Testis (tissue), 5 donors: ENCODE measurements at places on chromosomes 1 and 21. TPM values are rescaled to one million over a fixed set of nuclear protein-coding genes. Genes with fewer than 3 reads are reported as not detected.

Gene FNDC5
- 11.3 TPM for polyA plus RNA-seq

Gene C1orf185
- 32.8 TPM for polyA plus RNA-seq

Gene OR2W3
- 1.5 TPM for polyA plus RNA-seq

Gene ACTA1
- 136 TPM for polyA plus RNA-seq

- no peak for DNase-seq
Observed at GRCh38 chr1:208172423-208173145, 71.6 kb downstream of the PLXNA2 start.

DNA sequence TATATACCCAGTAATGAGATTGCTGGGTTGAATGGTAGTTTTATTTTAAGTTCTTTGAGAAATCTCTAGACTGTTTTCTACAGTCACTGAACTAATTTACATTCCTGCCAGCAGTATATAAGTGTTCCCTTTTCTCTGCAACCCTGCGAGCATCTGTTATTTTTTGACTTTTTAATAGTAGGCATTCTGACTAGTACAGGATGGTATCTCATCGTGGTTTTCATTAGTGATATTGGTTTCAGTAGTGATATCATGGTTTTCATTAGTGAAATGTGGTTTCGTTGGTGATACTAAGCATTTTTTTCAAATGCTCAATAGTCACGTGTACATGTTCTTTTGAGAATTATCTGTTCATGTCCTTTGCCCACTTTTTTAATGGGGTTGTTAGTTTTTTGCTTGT is 316.8 kb downstream of the PTBP2 start:
- no peak for DNase-seq

DNA sequence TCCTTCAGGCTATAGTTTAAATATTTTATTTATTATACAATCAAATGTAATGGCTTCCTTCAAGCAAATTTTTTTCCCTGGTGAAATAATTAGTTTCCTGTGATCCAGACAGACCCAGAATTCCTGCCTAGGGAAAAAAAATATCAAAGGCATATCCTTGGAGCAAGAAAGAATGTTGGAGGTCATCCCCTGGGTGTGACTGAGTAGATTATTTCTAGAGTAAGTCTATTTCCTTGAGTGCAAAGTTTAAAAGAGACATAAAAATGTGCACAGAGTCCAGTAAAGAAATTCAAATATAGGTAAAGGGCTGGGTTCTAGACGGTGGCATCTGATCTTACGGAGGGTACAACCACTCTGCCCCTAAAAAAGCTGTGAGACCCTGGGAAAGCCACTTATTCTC is 32.2 kb upstream of the SAMD13 start:
- DNase-seq, result no peak

GRCh38 chr1:63887809-63888208 is 114.0 kb downstream of the ROR1 start:
- DNase-seq, result no peak

- DNase-seq, result peak; percentile 95
Observed at GRCh38 chr1:16612332-16613172, 812 bp downstream of the NBPF1 start.

DNA sequence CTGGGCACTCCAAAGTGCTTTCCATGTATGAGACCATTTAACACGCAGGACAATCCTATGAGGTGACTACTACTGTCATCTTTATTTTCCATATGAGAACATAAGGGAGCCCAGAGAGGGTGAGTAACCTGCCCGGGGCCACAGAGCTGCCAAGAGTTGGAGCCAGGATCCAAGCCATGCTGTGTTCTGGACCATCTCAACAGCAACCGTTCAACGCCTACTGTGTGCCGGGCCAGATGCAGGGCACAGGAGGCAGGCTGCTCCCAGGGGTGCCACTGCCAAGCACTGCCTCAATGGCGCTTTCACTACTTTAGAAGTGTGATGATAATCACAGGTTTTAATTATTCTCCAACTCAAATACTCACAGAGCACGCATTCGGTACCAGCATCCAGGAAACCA is 3.8 kb downstream of the ALDH4A1 start:
- DNase-seq, result no peak

- no peak for DNase-seq
Observed at GRCh38 chr1:83596331-83596730, 402.6 kb downstream of the TTLL7 start.

DNA sequence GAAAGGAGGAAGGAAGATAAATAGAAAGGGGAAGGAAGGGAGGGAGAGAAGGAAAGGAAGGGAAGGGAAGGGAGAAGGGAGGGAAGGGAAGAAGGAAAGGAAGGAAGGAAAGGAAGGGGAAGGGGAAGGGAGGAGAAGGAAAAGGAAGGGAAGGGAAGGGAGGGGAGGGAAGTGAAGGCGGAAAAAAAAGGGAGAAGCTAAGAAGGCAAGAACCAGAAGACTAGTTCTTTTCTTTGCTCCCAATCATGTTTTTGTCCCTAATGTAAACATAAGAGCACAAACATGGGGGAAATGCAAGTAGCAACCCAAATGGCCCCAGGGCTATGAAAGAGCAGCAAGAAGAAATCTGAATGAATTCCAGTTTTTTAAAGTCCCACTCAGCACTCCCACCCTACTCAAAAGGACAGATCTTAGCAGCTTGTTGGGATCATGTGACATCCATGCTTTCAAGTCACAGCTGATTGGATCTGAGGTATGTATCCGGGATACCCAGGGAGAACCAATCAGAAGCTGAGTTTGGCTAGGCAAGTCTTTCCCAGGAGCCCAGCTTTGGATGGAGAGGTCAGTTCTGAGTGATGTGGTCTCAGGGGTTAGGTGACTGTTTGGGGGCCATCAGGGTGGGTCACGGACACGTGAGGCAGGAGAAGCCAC is 24.2 kb upstream of the FHAD1 start:
- DNase-seq, result no peak

DNA sequence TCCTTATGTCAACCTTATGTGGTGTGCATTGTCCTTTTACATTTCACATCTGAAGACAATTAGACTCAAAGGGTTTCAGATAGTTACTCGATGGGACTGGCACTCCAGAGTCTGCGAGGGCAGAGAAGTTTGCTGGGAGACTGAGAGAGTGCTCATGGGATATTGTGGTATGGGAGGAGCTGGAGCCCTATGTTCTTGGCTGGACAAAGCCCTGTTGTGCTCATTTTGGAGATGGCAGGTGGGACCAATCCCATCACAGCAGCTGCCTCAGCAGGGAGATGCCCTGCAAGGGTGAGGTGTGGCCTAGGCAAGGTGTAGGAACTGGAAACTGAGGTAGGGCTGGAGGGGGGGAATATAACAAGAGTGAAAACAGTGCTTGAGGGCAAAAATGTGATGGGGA is 43.5 kb upstream of the CRNN start:
- DNase-seq, result no peak

DNA sequence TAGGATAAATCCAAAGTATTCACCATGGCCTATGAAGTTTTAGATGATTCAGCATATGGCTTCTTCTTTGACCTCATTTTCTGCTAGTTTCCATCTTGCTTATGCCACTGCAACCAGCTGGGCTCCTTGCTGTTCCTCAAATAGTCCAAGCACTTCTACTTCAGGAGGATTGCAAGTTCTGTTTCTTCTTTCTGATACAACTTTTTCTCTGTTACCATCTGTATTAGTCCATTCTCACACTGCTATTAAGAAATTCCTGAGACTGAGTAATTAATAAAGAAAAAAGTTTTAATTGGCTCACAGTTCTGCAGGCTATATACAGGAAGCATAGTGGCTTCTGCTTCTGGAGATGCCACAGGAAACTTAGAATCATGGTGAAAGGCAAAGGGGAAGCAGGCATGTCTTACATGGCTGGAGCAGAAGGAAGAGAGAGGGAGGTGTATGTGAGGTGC is 20.3 kb downstream of the PTGS2 start:
- DNase-seq, result no peak
